Lower lobe of right lung (tissue), 2 donors: ENCODE measurements at places on chromosomes 12 and 14.
A peak's percentile ranks its signal among the peaks of the same experiment; 100 is the strongest.

DNA sequence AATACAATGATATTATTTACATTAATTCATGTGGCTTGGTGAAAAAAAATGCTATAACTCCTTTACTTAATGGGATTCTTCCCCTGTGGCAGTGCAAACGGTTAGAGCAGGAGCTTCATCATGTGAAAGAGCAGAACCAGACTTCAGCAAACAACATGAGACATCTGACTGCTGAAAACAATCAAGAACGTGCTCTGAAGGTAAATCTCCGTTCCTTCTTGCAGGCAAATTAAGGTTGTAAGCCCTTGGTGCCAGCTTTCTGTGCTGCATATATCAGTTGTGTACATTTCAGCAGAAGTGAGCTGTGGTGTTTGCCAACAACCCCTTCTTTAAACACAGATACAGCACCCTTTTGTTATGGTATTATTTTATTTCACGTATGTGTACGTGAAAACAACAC lies 171.7 kb downstream of the MIPOL1 start:
- DNase-seq: no peak

- no peak for DNase-seq
Observed at GRCh38 chr12:12086973-12087692, 16.4 kb downstream of the BCL2L14 start.

- no peak for DNase-seq
Observed at GRCh38 chr12:38124247-38125012, 192.1 kb upstream of the ALG10B start.

DNA sequence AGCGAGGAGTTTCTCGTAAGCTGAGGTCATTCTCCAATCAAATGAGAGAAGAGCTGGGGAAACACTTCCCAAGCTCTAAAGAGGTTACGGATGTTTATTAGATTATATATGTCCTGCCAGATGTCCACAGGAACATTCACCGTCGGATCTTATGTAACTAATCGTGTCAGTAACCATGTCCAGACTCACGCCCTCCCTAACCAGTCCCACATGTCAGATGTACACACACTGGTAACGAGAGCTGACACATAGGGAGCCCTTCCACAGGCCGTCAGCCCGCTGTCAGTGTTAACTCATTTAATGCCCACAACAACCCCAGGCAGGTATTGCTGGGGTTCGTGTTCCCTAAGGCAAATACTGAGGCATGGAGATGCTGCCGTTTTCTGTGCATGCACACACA lies 223.7 kb upstream of the RTL1 start:
- no peak for DNase-seq

- no peak for DNase-seq
Observed at GRCh38 chr12:62429457-62429856, 37.2 kb upstream of the MON2 start.

- DNase-seq: peak; percentile 36
Observed at GRCh38 chr12:108832730-108833354, 24.5 kb downstream of the SSH1 start.

DNA sequence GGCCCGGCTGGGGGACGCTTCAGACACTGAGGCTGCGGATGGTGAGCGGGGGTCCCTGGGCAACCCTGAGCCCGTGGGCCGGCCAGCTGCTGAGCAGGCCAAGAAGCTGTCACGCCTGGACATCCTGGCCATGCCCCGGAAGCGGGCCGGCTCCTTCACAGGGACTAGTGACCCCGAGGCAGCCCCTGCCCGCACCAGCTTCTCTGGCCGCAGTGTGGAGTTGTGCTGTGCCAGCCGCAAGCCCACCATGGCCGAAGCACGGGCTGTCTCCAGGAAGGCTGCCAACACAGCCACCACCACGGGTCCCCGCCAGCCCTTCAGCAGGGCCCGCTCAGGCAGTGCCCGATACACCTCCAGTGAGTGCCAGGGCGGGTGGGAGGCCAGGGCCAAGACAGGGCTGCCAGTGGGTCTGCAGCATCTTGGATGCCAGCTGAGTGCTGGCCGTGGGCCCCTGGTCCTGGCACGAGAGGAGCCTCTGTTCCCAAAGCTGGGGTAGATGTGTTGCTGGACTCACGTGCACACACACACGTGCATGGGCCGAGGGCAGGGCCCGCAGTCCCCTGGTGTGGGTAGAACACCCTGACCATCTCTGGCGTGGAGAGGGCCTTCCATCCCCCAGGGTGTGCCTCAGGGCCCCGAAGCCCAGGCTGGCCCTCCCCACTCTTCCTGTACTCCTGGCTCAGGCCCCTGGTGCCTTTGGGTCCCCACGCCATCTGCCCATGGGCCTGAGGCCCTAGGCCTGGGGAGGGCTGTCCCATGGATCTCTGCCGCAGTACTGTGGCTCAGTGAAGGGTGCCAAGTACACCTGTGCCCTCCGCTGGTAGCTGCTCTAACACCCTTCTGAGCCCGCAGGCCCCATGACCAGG lies 22.8 kb downstream of the CEP170B start:
- no peak for DNase-seq
